NCI-H1105 treated with DMSO at 0.1 percent for 48 hours (cell line): ENCODE measurements at places on chromosomes 5 and 9.

GRCh38 chr5:105882956-105883481 lies 1787.7 kb downstream of the EFNA5 start:
- no peak for DNase-seq

DNA sequence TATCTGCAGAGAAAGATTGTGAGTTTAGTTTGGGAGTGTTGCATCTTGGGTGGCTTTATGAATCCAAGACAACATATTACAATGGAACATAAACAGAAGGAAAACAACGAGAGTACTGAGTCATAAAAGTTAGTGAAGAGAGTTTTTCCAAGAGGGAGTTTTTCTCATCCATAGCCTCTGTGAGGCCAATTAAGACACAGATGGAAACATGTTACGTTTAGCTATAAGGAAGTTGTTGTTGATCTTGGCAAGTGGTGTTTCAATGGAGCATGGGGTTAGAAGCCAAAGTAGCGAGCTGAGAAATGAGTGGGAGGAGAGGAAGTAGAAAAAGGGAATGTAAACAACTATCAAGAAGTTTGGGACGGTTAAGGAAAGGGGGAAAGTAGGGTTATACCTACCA lies 53.3 kb upstream of the SPATA31D4 start:
- DNase-seq: no peak

- DNase-seq: no peak
Observed at GRCh38 chr9:33127881-33128280, 39.3 kb downstream of the B4GALT1 start.

DNA sequence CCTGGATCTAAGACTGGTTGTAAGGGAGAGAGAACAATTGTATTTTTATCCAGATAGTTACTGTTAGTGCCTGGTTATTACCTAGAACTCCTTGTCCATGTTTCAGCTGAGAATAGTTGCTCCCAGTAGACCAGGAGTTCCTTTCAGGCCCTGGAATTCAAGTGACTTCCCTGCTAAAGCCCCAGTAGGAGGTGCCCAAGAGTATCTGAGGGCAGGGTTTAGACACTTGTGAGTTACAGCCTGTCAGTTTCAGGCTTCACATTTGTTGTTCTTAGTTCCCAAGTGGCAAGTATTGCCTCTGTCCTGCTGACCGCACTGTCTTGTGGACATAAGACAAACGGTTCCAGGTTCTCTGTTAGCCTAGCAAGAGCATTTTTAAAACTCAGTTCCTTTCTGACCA lies 743.9 kb upstream of the SEMA6A start:
- DNase-seq: no peak
